ENCODE measurements at places on chromosomes 7 and 10.

DNA sequence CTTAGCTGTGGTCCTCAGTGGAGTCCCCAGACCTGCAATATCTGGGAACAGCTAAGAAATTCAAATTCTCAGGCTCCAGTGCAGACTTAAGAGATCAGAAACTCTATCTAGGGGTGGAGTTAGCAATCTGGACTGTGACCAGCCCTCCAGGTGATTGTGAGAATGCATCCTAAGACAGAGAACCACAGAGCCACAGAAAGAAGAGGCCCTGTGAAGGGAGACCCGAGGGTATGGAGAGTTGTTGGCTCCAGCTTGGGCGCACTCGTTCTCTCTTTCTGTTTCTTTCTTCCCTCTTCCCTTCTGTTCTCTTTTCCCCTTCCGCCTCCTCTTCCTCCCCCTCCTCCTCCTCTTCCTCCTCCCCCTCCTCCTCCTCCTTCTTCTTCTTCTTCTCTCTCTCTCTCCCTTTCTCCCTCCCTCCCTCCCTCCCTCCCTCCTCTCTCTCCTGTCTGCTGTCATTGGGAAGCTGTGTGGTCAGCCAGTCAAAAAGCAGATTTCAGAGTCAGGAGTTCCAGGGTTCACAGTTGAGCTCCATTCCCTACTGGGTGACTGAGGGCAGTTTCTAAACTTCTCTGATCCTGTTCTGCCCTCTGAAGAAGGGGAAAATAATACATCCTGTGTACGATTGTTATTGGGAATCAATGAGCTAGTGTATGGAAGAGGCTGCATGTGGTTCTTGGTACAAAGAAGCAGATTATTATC, 62.1 kb upstream of the STEAP1B start:
- no peak for DNase-seq

- no peak for DNase-seq
Observed at GRCh38 chr7:129993275-129993674, 40.5 kb upstream of the UBE2H start.

DNA sequence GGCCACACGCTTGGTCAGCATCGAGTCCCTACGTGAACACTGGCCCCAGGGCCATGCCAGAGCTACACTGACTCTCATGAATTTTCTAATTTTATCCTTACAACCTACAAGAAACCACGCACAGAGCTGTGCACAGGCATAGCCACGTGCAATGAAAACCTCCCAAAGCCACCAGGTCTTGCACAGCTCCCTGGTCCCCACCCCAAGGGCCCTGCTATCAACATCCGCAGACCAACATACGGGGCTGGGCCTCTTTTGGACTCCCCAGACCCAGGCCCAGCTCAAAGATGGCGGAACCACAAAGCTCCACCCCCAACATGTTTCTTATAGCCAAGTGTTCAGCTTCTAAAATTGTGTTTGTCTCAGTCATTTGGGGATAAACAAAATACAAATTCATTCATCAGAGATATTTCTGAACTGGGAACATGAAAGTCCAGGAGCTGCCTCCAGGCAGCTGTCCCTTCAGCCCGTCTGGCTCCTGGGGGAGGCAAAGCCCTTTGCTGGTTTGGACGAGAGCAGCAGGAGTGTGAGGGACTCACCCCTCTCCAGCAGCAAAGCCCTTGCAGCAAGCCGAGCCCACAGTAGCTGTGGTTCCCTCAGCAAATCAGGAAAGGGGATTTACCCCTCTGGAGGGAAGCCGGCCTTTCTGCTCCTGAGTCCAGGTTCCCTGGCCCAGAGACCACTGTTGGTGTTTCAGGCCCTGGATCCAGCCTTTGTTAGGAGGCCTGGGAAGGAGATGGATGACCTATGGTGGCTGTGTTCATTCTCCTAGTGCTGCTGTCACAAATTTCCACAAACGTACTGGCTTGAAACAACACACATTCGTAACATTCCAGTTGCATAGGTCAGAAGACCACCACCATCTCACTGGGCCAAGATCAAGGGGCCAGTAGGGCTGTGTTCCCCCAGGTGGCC, 75.1 kb downstream of the OAT start:
- no peak for DNase-seq

- no peak for DNase-seq
Observed at GRCh38 chr7:44535348-44536064, 5.6 kb downstream of the NPC1L1 start.

DNA sequence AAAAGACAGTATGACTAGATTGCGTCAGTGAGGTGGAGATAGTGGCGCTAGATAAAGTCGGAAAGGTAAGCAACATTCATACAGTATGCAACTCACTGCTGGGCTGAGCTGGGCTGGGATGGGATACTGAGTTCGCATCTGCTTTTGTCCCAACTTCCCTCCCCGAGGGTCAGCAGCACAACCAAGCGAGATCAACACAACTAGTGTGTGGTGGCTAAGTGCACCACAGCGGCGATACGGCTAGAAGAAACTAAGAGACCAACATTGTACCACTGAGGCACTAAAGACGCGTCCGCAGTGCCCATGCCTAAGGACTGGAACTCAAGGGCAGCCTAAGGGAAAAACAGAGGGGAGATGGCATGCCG, 467 bp downstream of the EXOSC1 start:
- no peak for DNase-seq

GRCh38 chr10:63430091-63430998, 35.4 kb downstream of the JMJD1C start:
- no peak for DNase-seq
